Activated CD4-positive, alpha-beta T cell treated with anti-CD3 and anti-CD28 coated beads, Interleukin-2, Interleukin-4, amounts not matched to agents 100 ng/mL and 50 ng/mL, durations not matched to agents 16 hours and 8 hours (primary cell): ENCODE measurements at places on chromosomes 7 and 10.
A peak's percentile ranks its signal among the peaks of the same experiment; 100 is the strongest.

GRCh38 chr10:103506061-103506460 is 12.6 kb downstream of the NEURL1 start:
- DNase-seq, result no peak

DNA sequence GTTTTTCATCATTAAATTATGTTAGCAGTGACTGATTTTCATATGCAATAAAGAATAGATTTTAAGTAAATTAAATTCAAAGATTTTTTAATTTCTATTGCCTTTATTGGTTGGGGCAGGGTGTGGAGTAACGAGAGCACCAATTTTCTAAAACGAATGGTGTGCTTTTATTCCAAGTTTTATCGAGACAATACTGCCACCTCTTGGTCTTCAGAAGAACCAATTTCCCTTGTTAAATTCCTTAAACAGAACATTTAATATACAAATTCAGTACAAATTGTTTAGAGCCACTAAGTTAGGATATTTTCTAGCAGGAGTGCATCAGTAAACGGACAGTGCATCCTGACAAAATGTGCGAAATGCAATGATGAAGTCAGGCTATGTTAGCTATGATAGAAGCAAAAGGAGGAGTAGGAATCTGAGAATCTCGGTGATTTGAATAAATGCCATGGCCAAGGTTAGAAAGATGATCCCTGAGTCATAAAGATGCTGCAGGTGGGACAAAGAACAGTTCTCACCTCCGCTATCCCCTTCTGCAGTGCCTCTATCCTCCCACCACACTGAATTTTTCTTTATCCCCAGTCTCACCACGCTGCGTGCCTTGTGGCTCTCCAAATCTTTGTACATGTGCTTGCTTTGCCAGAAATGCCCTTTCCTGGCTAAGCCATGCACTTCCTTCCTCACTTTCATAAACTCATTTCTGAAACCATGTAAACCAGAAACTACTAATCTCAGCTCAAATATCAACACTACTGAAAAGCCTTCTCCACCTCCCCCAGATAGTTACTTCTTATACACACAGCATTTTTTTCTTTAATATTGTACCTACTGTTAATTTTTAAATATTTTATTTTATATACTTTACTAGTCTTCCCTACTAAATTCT is 31.9 kb upstream of the AGBL3 start:
- DNase-seq, result peak; percentile 50

DNA sequence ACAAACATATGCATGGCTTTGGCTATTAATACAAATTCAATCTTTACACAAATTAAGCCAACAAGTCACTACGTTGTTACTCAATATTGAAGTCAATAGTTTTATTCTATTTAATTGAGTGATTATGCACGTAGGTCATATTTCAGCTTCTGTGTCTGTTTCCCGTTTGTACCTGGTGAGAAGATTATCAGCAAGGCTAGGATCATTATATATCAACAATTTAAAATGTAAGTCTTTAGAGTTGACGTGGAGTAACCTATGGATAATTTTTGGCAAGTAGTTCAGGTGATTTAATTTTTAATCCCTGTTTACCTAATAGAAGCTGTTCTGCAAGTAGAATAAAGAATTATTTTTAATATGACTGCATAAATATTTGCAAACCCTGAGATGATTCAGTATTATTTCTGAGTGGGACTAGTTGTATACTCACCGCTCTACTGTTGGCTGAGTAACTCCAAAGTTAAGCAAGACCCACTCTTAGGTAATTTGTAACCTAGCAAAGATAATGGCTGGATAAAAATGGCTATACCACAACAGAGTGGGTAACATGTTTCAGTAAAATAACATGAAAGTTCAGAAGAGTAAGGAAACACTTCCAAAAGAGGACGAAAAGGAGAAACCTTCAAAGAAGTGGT is 161.0 kb downstream of the HGF start:
- no peak for DNase-seq

DNA sequence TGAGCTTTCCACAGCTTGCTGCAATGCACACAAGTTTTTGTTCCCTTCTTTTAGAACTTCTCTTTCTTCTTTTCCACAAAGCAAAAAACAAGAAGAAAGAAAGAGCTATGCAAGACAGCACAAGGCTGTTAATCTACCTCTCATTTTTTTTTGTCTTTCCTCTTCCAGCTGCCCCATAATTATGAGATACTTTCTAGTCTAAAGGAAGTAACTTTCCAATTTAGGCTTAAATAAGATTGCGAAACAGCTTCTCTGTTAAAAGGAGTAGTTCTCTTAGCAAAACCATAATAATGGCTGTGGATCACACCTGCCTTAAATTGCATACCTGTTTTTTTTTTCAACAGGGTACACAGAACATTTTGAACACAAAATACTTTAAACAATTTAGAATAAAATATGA is 56.0 kb downstream of the NDUFB2 start:
- no peak for DNase-seq

DNA sequence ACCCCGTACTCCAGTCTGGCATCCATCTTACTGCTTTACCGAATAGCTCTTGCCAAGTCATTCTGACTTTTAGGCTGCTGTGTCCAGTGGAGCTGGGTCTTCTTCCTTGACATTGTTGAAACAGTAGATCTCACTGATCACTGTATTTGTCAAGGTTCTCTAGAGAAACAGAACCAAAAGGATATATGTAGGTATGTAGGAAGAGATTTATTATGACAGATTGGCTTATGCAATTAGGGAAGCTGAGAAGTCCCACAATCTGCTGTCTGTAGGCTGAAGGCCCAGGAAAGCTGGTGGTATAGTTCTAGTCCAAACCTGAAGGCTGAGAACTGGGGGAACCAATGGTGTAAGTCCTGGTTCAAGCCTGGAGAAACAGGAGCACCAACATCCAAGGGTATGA is 12.1 kb upstream of the PRRT4 start:
- DNase-seq, result no peak

DNA sequence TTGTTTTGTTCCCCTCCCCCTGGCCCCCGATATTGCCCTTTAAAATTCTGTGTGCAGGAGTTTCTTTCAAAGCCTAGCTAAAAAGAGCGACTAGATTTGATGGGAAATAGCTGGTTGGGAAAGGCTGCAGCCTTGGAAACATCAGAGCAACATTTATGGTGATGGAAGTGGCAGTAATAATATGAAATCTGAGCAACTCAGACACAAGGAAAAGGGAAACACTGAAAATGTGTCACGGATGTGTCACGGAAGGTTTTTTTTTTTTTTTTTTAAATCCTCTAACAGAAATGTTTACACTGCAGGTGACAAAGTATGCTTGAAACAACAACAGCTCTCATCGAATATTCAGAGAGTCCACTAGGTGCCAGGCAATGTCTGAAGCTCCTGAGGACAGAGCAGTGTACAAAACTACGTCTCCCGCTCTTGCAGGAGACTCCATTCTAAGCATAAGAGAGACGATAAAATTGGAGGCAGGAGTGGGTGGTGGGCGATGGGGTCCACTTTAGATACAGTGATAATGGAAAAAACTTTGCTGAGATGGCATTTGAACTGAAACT is 143.0 kb downstream of the RSU1 start:
- no peak for DNase-seq

DNA sequence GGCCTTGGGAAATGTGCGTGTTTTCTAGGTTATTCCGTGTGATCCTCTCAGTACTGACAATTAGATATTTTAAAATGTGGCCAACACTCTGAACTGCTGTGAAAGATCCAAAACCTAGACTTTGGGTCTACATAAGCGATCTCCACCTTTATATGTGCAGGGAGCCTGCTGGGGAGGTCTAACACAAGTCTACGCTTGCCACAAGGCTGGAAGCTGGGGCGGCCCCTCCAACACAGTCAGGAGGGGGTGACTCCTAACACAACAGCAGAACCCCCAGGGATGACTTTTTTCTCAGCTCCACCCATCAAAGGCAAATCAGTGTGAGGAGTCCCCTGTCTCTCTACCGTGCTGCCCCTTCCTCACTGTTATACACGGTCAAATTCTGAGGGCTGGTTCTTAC is 202.6 kb downstream of the COBL start:
- no peak for DNase-seq

GRCh38 chr7:26193432-26194207 is 6.9 kb downstream of the HNRNPA2B1 start:
- DNase-seq, result no peak

DNA sequence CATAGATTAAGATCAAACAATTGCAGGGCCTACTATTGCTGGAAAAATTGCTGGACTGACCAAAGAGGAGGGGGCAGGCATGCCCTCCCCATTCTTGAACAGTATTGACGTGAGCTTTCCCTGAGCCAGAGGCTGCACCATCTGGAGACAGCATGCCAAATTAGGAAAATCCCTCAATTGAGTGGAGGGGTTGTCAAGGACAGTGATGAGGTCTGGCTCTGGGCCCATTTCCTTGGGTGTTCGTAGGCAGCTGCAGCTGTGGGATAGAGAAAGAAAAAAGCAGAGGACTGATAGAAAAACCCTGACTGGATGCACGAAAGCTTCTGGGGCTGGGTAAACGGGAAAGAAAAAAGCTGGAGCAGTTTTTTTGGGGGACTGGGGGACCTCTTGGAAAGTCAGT is 22.8 kb upstream of the ORC5 start:
- no peak for DNase-seq

DNA sequence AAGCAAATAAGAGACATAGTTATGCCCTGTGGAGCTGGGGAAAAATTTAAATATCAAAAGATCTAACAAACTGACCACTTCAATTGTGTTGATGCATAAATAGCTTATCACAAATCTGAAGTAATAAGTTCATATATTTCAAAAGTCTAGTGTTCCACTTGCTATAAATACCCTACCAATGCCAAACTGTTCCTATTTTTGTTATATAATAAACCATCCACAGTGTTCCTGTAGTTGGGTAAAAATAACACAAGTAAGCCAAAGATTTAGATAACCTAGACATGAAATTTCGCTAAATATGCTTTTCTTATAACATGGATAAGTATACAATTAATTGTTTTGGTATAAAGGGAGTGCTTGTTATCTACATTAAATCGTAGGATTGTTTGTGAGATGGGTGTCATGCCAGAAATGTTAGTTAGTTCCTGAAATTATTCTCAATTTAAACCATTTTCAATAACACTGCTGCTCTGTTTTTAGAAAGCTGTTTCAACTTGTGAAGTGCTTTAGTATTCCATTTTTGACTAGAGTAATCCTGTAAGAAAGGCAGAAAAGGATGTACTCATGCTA is 85.5 kb downstream of the CACNA2D1 start:
- no peak for DNase-seq

GRCh38 chr7:105715528-105715927 is 134.2 kb upstream of the EFCAB10 start:
- DNase-seq, result peak; percentile 22

GRCh38 chr10:115171392-115171960 is 78.3 kb downstream of the ATRNL1 start:
- DNase-seq, result peak; percentile 4

GRCh38 chr10:31121757-31122577 is 90.3 kb upstream of the ZNF438 start:
- no peak for DNase-seq

DNA sequence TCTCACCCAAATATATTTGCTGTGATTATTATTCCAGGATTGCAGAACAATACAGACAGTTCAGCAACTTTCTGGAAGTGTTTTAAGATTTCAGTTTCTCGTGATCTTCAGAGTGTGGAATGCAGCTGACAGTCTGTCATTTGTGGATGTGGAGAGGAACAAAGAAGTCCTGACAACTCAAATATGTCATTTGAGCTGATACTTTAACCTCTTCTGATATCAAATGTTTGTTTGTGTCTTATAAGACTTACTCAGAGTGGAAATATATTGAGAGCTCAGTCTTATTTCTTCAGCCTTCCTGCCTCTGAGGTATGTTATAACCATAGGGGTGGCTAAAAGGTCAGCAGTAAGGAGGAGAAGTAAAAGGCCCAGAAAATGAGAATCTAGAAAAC is 96.4 kb downstream of the OSBPL3 start:
- DNase-seq, result no peak

- DNase-seq, result no peak
Observed at GRCh38 chr7:141950806-141951205, 4.0 kb upstream of the CLEC5A start.
